ENCODE measurements at places on chromosomes 3 and 15. TPM values are rescaled to one million over a fixed set of nuclear protein-coding genes. Genes with fewer than 3 reads are reported as not detected.

Gene PDHB
- 67.3 TPM for total RNA-seq

Gene MAPKAPK3
- 18.2 TPM for total RNA-seq

Gene C3orf70
- total RNA-seq, result not detected

Gene ZNF774
- total RNA-seq, result 2.9 TPM

Gene CHL1
- total RNA-seq, result 7.4 TPM

Gene RARB
- not detected for total RNA-seq

Gene ADAM10
- total RNA-seq, result 91.6 TPM

Gene PLA1A
- total RNA-seq, result 1.1 TPM

- no peak for DNase-seq
These were observed 165.8 kb downstream of the GOLIM4 start for GRCh38 chr3:167929968-167930367.

- DNase-seq, result no peak
These were observed 10.1 kb downstream of the CRTC3 start for GRCh38 chr15:90539789-90540188.

- no peak for DNase-seq
These were observed 43.8 kb downstream of the IL5RA start for GRCh38 chr3:3066378-3066777.

DNA sequence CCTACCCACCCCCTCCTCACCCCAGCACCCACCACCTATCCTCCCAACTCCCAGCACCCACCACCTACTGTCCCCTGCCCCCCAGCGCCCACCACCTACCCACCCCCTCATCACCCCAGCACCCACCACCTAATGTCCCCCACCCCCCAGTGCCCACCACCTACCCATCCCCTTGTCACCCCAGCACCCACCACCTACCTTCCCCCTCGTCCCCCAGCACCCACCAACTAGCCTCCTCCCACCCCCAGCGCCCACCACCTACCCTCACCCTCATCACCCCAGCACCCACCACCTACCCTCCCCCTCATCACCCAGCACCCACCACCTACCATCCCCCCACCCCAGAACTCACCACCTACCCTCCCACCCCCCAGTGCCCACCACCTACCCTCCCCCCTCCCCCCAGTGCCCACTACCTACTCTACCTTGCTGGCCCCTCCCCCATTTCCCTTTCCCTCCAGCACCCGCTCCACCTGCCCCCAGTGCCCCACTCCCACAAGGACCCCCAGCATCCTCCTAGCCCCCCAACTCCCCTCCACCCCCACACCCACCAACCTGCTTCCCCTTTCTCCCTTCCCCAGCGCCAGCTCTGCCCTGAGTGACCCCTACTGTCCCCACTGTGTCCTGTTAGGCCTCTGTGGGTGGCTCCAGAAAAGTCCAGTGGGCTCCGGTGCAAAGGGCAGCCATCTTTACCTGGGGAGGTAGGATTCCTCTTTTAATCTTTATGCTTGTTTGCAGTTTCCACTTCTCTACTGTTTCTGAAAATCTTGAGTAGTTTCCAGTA is 1.2 kb downstream of the UROC1 start:
- DNase-seq, result no peak

GRCh38 chr3:27521872-27522265 is 37.7 kb upstream of the SLC4A7 start:
- no peak for DNase-seq

- DNase-seq, result no peak
These were observed 259.9 kb downstream of the ARPP21 start for GRCh38 chr3:35899245-35899644.

DNA sequence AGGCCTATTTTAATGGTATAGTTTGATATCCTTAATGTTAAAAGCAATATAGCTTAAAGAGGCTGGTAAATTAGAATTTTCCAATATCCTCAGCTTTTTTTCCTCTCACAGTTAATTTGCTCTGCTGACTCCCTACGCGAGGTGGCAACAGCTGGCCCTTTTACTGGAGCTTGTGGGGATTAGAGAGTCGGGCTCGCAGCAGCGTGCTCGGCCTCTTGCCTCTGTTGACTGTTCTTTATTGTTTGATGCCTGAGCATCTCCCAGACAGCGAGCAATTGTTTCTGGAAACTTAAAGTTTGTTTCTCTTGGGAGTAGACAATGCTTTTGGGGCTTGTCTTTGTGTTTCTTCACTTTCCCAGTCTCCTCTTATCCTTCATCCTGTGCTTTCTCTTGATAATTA is 80.8 kb downstream of the OPA1 start:
- no peak for DNase-seq

GRCh38 chr3:65265942-65266590 is 578.3 kb upstream of the ADAMTS9 start:
- no peak for DNase-seq

- no peak for DNase-seq
These were observed 136.8 kb upstream of the FOXB1 start for GRCh38 chr15:59867086-59867855.

- no peak for DNase-seq
These were observed 37.1 kb downstream of the SEMA3G start for GRCh38 chr3:52407779-52408178.

GRCh38 chr3:101512646-101513418 is at the start of gene SENP7:
Gene SENP7, minus strand, starts transcription at chr3:101513212. Its CDS starts 82 bp downstream, at chr3:101513130.
- peak; percentile 74 for DNase-seq

Measured in activated B cell treated with CpG ODN at 0.5 μM for 24 hours (primary cell).